ENCODE measurements at places on chromosomes 4 and X.

DNA sequence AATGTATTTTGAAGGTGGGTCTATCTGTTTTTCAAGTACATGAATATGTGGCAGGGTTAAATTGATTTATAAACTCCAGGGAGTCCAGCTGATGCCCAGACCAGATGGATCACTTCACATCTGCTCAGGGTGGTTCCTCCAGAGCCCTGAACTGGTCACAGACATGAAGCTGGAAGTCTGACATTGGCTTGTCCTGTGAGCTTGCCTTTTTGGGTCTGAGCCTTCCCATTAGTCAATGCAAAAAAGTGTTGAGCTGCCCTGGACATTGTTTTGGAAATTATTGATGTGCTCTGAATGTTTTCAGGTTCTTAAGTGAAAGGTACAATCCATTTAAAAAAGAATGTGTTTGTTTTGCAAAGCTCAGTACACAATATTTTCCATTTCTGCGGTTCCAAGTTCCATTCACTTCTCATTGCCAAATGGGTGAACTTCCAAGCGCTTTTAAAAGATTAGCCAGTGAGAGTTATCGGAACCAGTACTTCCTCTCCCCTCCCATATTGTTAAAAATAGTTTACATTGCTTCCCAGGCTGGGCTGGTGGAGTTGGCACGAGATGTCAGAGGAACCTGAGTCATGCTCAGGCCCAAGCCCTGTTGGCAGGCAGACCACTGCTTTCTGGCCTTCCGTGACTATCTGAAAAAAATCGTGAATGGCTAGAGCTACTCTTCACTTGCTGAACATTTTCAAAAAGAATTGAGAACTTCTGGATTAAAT lies 52.1 kb downstream of the PDGFRA start:
- DNase-seq: no peak

- DNase-seq: no peak
These were observed 175.8 kb downstream of the USP46 start for GRCh38 chr4:52483186-52483890.

DNA sequence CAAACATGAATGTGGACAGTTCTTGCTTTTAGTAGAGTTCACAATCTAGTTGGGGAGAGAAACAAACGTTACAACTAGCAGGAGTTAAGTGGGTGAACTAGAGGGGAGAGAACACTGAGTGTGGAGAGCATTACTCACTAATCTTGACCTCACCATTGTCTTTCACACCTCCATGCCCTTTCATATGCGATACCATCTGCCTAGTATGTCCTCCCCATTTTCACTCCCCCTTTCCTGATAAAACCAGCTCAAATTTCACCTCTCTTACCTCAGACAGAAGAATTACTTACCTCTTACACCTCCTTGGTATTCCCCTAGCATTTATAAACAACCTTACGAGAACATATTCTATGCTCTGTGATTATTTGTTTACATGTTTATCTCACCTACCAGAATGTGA lies 53.6 kb downstream of the LAS1L start:
- no peak for DNase-seq

DNA sequence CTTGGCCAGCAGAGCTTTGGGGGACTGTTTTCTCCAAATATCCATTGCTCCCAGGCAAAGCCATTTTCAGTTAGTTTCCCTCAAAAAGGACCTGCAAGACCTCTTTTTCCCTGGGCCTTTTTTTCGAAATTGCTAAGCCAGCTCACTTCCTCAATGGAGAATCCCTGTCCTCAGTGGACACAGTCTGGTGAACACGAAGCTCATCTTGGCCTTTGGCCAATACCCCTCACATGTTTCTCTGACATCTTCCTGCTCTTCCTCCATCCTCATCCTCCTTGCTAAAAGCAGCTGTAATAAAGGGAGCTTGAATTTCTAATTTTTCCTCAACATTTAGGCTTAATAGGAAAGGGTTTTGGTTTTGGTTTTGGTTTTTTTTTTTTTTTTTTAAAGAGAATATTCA lies 17.6 kb upstream of the PRPS1 start:
- no peak for DNase-seq

GRCh38 chr4:76215077-76215476 lies 1.5 kb upstream of the SCARB2 start:
- DNase-seq: no peak

DNA sequence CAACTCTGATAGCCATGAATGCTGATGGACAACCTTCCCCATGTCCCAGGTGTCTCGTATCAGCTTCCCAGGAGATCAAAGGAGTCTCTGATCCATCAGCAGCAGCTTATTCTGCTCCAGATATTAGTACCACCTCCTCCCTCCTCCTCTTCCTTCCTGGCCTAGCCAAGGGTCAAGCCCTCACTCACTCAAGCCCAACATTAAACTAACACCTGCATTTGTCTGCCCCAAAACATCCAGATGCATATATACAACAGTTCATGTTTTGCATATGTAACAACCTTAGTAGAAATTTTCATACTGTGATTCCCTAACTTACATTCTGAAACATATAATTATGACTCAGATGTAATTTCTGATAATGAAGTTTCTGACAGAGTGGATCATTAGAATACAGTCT lies 29.9 kb downstream of the BCLAF3 start:
- DNase-seq: no peak

GRCh38 chrX:1124531-1124930 lies 87.9 kb downstream of the CRLF2 start:
- no peak for DNase-seq

GRCh38 chr4:166363198-166363597 lies 490.2 kb downstream of the TLL1 start:
- no peak for DNase-seq

DNA sequence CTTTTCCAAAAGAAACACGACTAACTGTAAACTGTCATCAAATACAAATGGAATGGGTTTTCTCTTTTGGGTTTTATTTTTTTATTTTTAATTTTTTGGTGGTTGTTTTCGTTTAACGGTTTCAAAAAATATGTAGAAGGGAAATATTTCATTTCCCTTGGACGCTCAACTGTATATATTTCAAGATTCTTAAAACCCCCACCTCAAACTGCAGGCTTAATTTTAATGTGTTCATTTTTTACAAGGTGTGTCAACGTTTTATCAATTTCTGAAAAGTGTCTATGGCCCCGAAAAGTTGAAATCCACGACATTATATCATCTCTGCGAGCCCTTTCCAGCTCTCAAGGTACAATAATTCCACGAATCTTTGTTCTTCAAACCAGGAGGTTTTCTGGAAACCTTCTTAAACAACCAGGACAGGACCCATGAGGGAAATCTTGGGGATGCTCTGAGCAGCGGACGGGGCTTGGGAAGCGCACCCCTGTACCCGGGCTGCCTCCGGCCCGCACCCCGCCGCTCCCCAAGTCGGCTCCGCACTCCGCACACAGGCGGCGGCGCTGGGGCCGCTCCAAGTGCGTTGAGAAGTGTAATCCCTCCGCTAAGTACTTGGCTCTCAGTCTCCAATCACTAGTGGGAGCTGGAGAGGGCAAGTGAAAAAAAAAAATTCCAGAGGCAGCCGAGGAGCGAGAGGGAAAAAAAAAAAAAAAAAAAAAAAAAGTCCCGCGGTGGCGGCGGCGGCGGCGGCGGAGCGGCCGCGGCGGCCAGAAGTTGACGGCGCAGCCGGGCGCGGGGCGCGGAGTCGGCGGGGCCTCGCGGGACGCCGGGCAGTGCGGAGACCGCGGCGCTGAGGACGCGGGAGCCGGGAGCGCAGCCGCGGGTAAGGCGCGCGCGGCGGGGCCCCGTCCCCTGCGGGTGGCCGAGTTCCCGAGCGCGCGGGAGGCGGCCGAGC lies at the start of gene BMPR1B:
Gene BMPR1B, plus strand, starts transcription at position 764 of the 949 bp plus-strand sequence. CDS start 346,470 bp downstream, outside the sequence.
- DNase-seq: no peak

DNA sequence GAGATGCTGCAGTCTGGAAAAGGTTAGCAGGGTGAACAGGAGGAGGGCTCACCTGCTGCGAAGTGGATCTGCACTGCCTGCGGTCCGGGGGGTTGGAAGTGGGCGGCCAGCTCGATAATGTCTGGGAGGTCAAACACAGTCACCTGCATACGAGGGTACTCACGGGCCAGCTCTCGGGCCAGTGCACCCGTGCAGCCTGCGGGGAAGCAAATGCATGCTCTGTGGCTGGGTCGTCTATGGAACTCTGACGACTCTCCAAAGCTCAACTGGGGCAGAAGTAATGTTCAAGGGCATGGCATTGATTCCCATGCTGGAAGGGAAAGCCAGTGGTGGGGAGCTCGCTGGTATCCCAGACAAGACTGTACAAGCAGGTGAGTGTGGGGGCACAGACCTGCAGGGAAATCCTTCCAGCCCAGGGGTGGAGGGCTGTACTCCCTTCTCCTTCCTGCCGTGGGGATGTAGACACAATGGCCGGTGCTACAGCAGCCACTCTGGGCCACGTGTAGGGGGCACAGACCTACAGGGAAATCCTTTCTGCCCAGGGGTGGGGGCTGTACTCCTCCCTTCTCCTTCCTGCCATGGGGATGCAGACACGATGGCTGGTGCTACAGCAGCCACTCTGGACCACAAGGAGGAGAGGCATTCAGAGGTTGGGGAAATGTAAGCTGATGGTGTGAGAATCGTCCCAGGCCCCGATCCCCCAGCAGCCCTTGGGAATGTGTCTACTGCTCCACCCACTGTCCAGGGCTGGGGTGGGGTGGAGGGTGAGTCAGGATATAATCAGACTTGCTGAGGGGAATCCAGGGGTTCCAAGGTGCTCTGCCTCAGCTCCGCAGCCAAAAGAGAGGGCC lies 26.2 kb upstream of the SLC25A6 start:
- no peak for DNase-seq

DNA sequence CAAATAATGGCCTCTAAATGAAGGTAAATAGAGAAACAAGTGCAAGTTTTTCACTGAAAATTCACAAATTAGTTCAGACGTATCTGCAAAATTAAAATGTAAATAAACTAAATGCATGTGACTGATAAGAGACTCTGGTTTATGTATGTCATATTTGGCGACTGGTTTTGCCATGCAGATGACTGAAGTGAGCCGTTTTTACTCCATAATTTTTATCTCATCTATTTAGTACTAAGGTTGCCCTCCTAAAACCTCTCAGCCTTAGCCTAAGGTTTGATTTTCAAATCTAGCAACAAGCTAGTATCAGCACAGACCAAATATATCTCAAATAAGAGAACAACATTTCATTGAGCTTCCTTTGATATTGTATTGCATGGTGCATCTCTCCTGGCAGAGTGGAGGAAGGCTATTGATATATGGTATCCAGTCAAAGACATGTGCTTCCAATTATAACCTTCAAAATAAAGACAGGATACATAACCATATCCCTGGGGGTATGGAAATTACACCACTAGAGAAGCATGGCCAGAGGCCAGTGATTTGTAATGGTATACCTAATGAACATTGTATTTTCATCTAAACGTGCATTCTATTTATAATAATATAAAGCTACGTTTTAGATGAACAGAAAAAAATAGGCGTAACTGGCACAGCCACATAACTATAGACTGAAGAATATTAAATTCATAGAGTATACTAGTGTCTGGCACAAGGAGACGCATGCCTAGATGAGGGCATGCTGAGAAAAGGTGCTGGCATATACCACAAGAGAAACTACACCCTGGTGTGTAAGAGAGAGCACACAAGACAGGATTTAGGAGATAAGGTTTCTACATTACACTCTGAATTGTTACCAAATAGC lies 392.6 kb upstream of the INTU start:
- no peak for DNase-seq

- no peak for DNase-seq
These were observed 146.3 kb upstream of the LEF1 start for GRCh38 chr4:108314900-108315589.

- DNase-seq: no peak
These were observed 392.8 kb upstream of the NR3C2 start for GRCh38 chr4:148834804-148835631.

DNA sequence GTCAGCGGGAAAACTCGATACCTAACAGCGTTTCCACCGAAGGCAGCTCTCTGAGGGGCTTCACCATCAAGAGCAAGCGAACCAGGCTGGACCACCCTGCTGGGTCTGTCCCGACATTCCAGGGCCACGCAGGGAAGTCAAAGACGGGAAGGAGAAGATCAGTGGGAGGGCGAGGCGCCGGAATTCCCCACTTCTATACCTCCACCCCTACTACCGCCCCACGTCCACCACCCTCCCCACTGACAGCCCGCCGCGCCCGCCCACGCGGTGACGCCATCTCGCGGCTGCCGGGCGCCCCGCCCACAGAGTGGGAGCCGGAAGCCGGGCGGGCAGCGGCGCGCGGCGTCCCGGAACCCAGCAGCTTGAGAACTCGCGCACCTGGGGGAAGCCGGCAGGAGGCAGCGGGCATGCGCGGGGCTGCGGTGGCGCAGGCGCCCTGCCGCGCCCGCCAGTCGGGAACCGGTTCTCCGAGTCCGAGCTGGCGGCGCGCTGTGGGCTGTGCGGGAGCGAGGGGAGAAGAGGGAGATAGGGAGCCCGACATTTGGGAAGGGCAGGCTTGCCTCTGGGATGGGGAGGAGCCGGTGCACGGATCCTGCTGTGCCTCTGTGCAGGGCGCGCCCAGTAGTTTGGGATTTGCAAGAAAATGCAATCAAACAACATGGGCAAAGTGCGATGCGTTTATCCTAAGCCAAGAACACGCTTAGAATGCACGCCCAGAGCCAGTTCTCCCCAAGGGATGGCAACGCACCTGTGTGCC lies 3.2 kb upstream of the STIM2 start:
- DNase-seq: peak; percentile 77

- DNase-seq: no peak
These were observed 52.7 kb downstream of the PSAPL1 start for GRCh38 chr4:7381890-7382633.

DNA sequence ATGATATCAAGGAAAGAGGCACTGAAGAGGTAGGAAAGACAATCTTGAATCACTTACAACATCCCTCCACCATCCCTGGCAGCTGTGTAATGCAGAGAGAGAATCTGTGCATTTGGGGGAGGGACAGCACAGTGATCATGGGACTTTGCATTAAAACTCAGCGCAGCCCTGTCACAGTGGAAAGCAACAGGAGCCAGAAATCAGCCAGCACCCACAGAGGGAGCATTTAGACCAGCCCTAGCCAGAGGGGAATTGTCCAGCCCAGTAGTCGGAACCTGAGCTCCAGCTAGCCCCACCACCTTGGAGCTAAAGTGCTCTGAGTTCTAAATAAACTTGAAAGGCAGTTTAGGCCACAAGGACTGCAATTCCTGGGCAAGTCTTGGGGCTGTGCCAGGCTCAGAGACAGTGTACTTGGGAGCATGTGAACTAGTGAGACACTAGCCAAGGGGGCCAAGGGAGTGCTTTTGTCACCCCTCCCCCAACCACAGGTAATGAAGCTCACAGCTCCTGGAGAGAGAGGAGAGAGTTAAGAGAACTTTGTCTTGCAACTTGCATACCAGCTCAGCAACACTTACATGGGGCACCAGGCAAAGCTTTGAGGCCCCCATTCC lies 83.9 kb upstream of the FAM241A start:
- no peak for DNase-seq

GRCh38 chrX:15601932-15602331 lies 1.2 kb upstream of the ACE2 start:
- no peak for DNase-seq
